ENCODE measurements at places on chromosomes 12 and 14.

- DNase-seq = peak; percentile 55
These were observed 30.7 kb downstream of the DAD1 start for GRCh38 chr14:22558221-22558913.

GRCh38 chr12:2613326-2614073 lies 181.3 kb upstream of the FKBP4 start:
- DNase-seq = no peak

- DNase-seq = no peak
These were observed 7.6 kb downstream of the TSPAN9 start for GRCh38 chr12:3084742-3085141.

DNA sequence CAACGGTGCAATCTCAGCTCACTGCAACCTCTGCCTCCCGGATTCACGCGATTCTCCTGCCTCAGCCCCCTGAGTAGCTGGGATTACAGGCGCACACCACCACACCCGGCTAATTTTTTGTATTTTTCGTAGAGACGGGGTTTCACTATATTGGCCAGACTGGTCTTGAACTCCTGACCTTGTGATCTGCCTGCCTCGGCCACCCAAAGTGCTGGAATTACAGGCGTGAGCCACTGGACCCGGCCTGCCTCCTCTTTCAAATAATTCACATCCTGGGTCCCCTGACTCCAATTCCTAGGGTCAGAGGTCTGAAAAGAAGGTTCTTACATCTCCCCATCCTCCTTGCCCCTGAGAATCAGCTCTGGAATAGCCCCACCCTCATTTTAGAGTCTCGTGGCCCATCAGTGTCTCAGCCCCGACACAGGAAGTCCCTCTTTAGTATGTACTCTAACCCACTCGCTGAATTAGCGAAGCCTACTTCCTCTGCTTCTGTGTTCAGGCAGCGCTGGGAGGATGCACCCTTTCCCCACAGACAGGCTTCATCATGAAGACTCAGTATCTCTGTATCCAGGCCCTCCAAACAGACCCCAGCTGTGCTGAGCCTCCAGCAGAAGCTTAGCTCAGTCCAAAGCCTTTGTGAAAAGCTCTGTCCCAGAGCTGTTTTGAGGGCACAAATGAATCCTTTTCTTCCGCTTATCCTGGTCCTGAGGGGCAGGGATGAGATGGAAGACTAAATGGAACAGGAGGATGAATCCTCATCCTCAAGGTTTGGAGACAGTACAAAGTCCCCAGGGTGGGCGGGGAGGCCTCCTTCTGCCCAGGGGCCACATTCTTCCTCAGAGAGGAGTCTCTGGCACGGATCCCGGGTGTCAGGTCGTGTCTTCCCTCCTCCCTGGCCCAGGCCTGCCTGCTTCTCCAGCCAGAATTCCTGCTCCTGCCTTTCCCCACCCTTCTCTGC lies 3.5 kb downstream of the LPAR5 start:
- DNase-seq = peak; percentile 70

DNA sequence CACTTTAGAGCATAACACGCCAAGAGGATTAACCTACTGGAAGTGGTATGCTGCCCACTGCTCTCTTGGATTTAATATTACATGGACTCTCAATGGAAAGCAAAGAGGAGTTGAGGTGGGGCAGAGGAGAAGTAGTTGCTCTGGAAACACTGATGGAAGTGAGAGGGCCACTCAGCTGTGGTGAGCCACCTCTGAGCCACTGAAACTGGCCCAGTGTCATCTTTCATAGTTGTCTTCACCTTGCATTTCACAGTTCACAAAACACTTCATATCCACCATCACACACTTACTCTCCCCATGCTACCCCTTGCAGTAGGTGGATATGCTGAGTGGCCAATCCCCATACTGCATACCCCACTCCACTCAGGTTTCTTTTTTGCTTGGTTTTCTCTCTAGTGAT lies 12.2 kb upstream of the PCED1B start:
- DNase-seq = no peak

DNA sequence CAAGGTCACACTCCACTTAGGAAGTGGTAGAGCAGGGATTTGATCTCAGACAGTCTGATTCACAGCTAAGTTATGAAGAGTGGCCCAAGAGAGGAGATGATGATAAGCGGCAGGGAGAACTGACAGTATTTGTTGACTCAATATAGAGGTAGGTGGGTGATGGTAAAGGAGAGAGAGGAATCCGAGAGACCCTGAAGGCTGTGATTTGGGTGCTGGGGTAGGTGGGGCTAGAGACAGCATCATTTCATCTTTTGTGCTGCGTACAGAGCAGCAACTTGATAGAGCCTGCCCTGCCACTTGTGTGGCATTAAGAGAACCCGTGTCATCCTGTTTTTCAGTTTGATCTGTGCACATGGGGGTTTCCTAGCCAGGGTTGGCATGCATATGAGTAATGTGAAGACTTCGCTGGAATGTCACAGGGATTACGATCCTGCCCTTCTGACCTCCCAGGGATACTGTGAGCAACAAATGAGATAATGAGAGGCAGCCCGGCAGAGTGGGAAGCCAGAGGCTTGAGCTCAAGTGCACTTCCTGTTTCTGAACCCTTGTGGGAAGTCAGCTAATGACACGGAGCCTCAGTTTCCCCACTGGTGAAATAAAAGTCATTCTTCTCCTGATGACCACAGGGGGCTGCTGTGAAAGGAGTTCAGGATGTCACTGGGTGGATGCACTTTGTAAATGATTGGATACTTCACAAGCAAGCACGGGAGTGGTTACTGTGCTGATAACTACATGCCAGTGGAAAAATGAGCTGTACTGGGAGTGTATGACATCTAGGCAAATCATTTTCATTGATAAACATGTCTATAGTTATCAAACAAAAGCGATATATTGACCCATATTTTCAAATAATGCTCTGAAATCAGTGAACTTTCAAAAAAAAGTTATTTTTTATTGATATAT lies 59.5 kb upstream of the IGF1 start:
- no peak for DNase-seq

All from CD4-positive, alpha-beta T cell treated with Interferon alpha-2 for 1 hour (primary cell).